ENCODE measurements at places on chromosomes 7 and 10. TPM values are rescaled to one million over a fixed set of nuclear protein-coding genes. Genes with fewer than 3 reads are reported as not detected.

Gene AKR1C4
- total RNA-seq: not detected

Gene IPMK
- 4.1 TPM for total RNA-seq

Gene MSMB
- total RNA-seq: not detected

Gene JAZF1
- total RNA-seq: 4.6 TPM

Gene CACNA2D1
- total RNA-seq: 64.4 TPM

Gene PAX4
- not detected for total RNA-seq

Gene PRKAR1B
- total RNA-seq: 12.3 TPM

Gene HSPB1
- total RNA-seq: 36.2 TPM

Gene COL17A1
- total RNA-seq: under 0.01 TPM

Gene GRID2IP
- not detected for total RNA-seq

Gene CAMK1D
- 1.5 TPM for total RNA-seq

Gene CYP3A7
- 37.8 TPM for total RNA-seq

Gene TRIP6
- total RNA-seq: 96.1 TPM

Gene SHH
- total RNA-seq: under 0.01 TPM

Gene FBXO24
- 0.33 TPM for total RNA-seq

Gene GDF2
- not detected for total RNA-seq

Gene AFAP1L2
- 0.77 TPM for total RNA-seq

Gene SPAM1
- total RNA-seq: not detected

Gene TMEM176A
- 61.1 TPM for total RNA-seq

Gene ASIC3
- total RNA-seq: 0.17 TPM

Gene NEURL1
- not detected for total RNA-seq

Gene CYP3A4
- total RNA-seq: not detected

Gene PTPRN2
- 0.77 TPM for total RNA-seq

Gene TAC1
- total RNA-seq: under 0.01 TPM

Gene COPG2
- 34.7 TPM for total RNA-seq
